Peyer's patch (tissue), 4 donors: ENCODE measurements at places on chromosomes 1 and 21.

GRCh38 chr1:14786681-14787080 lies 188.2 kb downstream of the KAZN start:
- H3K27me3 ChIP-seq = no peaks in the 10 kb centered on the region
- DNase-seq = no peak
- H3K4me1 ChIP-seq = no peaks in the 10 kb centered on the region
- no peak overlapping the region for H3K4me3 ChIP-seq

- no peaks in the 10 kb centered on the region for H3K27me3 ChIP-seq
- no peak overlapping the region for H3K4me3 ChIP-seq
- H3K36me3 ChIP-seq = no peaks in the 10 kb centered on the region
- no peaks in the 10 kb centered on the region for H3K4me1 ChIP-seq
Observed at GRCh38 chr1:159879136-159879535, 16.7 kb upstream of the VSIG8 start.

DNA sequence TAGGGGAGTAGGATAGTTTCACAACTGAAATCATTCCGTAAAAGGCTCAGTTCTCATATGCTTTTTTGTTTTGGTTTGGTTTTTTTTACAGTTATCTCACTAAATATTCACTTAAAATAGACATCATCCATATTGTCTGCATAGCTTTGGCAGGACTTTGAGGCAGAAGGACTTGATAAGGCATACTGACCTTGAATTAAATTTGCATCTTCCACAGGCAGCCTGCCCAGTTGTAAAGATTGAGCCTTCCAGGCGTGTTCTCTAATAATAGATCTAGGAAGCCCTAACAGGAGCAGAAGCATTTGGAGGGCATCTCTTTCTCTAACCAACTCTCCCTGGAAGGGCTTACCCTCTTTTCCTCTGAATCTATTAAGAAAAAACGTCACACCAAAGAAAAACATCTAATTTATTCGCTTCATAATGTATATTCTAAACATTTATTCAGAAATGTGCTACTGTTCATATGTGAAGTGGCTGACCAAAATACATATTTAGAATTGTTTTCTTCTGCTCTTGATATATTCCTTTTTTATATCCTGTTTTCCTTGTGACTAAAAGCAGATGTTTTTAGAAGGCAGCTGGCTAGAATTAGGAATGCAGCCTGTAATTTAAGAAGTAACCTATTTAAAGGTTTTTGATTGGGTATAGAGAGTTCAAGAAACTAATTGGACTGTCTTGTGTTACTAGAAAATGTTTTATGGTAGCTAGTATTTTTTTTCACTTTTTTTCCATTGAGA lies 20.2 kb downstream of the DESI2 start:
- H3K4me1 ChIP-seq = no peaks in the 10 kb centered on the region
- no peaks in the 10 kb centered on the region for H3K27me3 ChIP-seq
- H3K4me3 ChIP-seq = no peak overlapping the region

DNA sequence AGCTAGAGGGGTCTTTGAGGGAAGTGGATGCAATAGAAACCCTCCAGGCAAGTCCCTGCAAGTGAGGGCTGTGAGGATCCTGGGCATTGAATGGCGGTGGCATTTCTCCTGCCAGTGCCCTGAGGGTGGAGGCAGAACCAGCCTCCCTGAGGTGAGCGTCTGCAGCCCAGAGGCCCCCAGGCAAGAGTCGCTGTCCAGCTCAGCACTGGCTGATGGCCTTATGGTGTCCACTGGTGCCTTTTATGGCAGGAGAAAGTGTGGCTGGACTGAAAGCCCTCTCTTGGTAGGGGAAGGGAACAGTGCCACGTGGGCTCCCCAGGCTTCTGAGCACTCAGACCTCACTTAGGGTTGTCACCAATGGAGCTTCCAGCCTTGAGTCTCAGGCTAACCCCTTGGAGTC lies 77.3 kb downstream of the SH3BGR start:
- no peak overlapping the region for H3K27ac ChIP-seq
- DNase-seq = no peak
- H3K27me3 ChIP-seq = no peaks in the 10 kb centered on the region

DNA sequence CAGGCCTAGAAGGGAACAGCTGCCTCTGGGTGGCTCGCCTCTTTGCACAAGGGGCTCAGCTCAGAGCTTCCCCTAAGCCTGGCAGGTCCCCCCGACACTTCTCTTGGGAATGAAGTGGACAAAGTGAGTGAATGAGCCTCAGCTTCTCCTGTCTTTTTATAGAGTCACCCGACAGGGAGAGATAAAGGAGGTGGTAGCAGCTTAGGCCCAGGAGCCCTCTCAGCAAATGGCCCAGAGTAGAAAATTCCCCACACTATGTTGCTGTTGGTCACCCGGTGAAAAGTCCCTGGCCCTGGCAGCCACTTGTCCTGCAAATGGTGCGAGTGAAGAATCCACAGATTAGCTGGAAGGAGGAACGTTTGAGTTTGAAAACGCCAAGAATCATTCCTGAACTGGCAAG lies 2.4 kb downstream of the CLDN14 start:
- no peak for DNase-seq
- H3K27me3 ChIP-seq = no peaks in the 10 kb centered on the region
- H3K4me1 ChIP-seq = no peaks in the 10 kb centered on the region

GRCh38 chr1:21736876-21737275 lies 46.1 kb downstream of the USP48 start:
- no peaks in the 10 kb centered on the region for H3K27me3 ChIP-seq
- H3K27ac ChIP-seq = no peak overlapping the region
- peaks cover 56% of the 10 kb centered on the region for H3K36me3 ChIP-seq
- DNase-seq = no peak

GRCh38 chr1:97942161-97943123 lies 21.6 kb upstream of the DPYD start:
- no peaks in the 10 kb centered on the region for H3K36me3 ChIP-seq
- H3K27me3 ChIP-seq = no peaks in the 10 kb centered on the region
- H3K27ac ChIP-seq = no peak overlapping the region
- H3K4me1 ChIP-seq = no peaks in the 10 kb centered on the region
- H3K4me3 ChIP-seq = no peak overlapping the region

- no peak overlapping the region for H3K27ac ChIP-seq
- H3K27me3 ChIP-seq = no peaks in the 10 kb centered on the region
- no peak overlapping the region for H3K4me3 ChIP-seq
- H3K36me3 ChIP-seq = no peaks in the 10 kb centered on the region
- no peak for DNase-seq
Observed at GRCh38 chr1:47898133-47898845, 98.9 kb downstream of the TRABD2B start.
